ENCODE measurements at places on chromosomes 13 and 19.

- DNase-seq: no peak
Measured at GRCh38 chr13:112781881-112782361, 92.1 kb downstream of the ATP11A start.

- no peak for DNase-seq
Measured at GRCh38 chr13:76944456-76944855, 3.9 kb upstream of the ACOD1 start.

DNA sequence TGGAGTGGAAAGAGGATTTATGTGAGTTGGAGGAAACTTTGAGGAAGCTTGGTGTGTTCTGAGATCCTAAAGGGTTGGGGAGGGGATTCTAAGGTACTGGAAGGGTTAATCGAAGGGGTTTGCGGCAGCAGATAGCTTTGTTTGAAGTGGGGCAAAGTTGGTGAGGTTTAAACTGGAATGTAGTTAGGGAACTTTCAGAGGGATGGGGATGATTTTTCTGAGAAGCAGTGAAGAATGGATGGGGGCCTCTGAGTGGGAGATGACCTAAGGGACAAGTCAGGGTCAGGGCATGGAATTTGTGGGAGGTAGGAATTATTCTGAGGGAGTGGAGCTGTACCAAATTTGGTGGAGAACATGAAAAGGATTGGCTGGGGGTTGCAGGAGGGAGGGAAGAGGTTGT, 3.9 kb downstream of the SAE1 start:
- DNase-seq: no peak

- no peak for DNase-seq
Measured at GRCh38 chr13:65971541-65971940, 1258.6 kb downstream of the PCDH9 start.

DNA sequence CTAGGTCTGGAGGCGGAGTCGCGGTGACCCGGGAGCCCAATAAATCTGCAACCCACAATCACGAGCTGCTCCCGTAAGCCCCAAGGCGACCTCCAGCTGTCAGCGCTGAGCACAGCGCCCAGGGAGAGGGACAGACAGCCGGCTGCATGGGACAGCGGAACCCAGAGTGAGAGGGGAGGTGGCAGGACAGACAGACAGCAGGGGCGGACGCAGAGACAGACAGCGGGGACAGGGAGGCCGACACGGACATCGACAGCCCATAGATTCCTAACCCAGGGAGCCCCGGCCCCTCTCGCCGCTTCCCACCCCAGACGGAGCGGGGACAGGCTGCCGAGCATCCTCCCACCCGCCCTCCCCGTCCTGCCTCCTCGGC, at the start of gene SLC5A5:
Gene SLC5A5 (plus strand): TSS at position 68 of the 373 bp plus-strand sequence. CDS start 375 bp downstream, outside the sequence.
- no peak for DNase-seq

Measured in left colon (tissue), 2 donors.